Endothelial cell (in vitro differentiated cells): ENCODE measurements at places on chromosomes 11 and 22.

DNA sequence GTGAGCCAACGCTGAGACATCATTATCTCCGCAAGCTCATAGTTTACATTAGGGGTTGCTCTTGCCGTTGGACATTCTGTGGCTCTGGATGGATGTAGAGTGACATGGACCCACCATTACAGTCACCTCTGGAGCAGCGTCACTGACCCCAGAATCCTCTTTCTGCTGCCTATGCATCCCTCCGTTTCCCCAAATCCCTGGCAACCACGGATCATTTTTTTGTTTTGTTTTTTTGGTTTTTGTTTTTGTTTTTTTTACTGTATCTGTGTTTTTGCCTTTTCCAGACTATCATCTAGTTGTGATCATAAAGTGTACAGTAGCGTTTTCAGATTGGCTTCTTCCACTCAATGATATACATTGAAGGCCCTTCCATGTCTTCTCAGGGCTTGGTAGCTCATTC lies 4.0 kb downstream of the PARVB start:
- H3K27ac ChIP-seq, result no peak overlapping the region
- H3K4me1 ChIP-seq, result peaks cover 64% of the 10 kb centered on the region
- peaks cover 14% of the 10 kb centered on the region for H3K36me3 ChIP-seq

DNA sequence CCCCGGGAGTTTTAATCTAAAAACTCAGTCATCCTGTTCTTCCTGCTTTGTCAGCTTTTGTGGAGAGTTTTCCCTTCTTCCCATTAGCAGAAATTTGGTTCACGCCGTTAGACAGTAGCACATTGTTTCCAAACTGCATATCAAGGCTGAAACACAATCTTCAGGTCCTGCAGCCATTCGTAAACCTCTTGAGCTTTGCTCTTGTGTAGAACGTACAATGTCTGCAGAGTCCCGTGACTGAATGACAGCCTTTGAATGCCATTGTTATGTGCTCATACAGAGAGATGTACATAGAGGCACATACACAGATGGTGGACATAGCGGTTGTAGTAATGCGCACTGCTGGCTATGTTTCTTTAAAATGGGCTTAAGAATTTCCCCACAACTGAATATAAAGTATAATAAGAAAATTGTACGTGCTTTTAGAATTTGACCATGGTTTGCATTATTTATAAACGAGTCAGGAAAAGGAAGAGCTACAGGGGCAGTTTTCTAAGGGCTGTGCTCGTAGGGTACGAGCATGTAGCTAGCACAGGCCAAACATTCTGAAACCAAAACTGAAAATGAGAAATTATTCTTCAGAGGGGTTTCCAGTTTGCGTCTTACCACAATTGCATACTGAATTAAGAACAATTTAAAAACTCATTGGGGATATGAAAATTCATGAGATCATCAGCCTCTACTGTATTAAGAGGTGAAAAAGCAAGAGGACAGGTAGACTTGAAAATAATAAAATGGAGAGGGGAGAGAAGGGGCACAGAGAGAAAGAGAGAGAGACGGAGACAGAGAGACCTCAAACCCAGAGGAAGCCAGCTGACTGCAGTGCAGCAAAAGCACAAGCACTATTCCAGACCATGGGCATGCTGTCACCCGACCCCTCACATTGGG lies 310.1 kb downstream of the CADM1 start:
- no peaks in the 10 kb centered on the region for H3K27me3 ChIP-seq
- DNase-seq, result no peak
- H3K4me1 ChIP-seq, result peaks cover 13% of the 10 kb centered on the region
- H3K27ac ChIP-seq, result peak overlapping the region; percentile 83
- no peak overlapping the region for H3K4me3 ChIP-seq

DNA sequence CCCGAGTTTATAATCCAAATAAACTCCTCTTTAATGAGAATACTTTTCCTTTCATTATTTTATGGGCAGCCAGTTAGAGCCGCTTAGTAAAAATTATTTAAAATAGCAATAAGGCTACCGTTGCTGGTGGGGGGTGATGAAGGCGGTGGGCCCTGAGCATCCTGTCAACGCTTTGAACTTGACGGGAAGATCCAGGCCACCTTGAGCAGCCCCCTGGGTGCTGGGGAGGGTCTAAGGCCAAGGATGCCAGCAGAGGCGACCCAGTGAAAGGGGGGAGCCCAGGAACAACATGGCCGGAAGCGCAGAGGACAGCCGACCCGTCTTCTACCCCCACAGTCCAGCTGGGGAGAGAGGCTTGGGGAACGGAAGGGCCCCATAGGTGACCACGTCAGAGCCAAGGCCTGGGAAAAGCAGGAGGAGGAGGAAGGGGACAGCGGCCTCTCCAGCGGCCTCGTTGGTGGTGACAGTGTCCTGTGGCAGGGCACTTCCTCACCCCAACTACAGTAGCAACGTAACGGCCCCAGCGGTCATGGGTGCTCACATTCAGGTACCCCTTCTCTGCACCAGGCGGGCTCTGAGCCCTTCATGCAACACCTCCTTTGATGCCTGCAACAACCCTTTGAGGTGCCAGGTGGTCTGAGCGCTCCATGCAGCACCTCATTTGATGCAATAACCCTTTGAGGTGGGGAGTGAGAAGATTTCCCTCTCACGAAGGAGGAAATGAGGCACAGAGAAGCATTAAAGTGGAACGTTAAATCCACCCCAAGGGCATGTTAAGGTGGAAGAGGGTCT lies 695.3 kb downstream of the TBC1D22A start:
- peaks cover 7% of the 10 kb centered on the region for H3K36me3 ChIP-seq
- H3K27me3 ChIP-seq, result peaks cover 2% of the 10 kb centered on the region
- H3K4me3 ChIP-seq, result no peak overlapping the region
- no peak for DNase-seq
- no peak overlapping the region for H3K27ac ChIP-seq

GRCh38 chr11:12885717-12886239 lies 123.3 kb upstream of the RASSF10 start:
- H3K36me3 ChIP-seq, result peaks cover 29% of the 10 kb centered on the region
- peaks cover 19% of the 10 kb centered on the region for H3K27me3 ChIP-seq
- H3K27ac ChIP-seq, result peak overlapping the region; percentile 71
- peak overlapping the region; percentile 15 for H3K4me3 ChIP-seq

DNA sequence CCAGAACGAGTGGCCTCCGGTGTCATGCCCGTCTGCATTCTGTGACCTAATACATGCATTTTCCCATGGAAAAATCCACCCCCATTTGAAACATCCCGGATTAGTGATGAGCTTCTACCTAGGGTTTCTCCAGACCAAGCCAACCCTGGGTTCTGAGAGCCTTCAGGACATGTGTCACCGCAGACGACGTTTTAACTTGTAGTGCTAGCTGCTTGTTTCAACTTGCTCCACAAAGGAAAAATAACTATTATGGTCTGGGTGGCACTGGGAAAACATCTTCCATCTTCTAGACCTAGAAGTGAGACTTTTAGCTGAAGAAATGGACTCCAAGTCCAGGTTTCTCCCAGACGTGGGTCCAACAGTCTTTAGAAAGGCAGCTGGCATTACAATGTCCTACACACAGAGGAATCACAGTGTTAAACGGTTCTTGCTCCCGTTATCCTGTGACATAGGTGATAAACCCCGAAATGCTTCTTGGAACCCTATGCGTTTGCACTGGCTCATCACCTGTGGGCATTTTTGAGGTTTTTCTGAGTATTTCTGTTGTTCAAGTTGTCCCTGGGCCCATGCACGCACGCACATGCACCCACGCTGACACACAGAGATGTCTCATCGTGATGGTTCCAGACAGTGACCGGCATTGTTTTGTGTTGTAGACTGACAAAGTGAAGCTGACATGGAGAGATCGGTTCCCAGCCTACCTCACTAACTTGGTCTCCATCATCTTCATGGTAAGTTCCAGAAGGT lies 46.6 kb upstream of the FADD start:
- DNase-seq, result no peak
- no peak overlapping the region for H3K4me3 ChIP-seq
- peaks cover 4% of the 10 kb centered on the region for H3K27me3 ChIP-seq
- no peak overlapping the region for H3K27ac ChIP-seq

DNA sequence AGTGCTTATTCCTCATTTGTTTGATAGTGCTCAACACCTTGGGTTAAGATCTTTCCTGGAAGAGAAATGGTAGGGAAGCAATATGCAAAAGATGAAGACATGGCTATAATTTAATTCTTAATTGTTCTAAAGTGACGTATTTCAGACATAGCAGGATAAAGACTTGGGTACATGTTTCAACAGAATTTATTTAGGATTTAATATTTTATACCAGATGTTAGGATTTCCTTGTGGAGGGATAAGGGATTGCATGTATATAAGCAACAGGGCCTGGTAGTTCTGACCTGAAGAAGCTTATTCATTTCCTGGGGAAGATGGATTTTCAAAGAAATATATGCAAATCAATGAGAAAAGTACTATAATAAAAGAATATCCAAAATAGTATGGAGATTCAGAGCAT lies 163.8 kb downstream of the FAT3 start:
- H3K36me3 ChIP-seq, result no peaks in the 10 kb centered on the region
- no peaks in the 10 kb centered on the region for H3K4me1 ChIP-seq
- H3K4me3 ChIP-seq, result no peak overlapping the region
- no peak for DNase-seq
- no peak overlapping the region for H3K27ac ChIP-seq
- peaks cover 2% of the 10 kb centered on the region for H3K27me3 ChIP-seq

GRCh38 chr11:73158356-73159051 lies 16.4 kb upstream of the FCHSD2 start:
- no peak overlapping the region for H3K27ac ChIP-seq
- H3K4me1 ChIP-seq, result peaks cover 12% of the 10 kb centered on the region
- no peak overlapping the region for H3K4me3 ChIP-seq
- H3K36me3 ChIP-seq, result no peaks in the 10 kb centered on the region

DNA sequence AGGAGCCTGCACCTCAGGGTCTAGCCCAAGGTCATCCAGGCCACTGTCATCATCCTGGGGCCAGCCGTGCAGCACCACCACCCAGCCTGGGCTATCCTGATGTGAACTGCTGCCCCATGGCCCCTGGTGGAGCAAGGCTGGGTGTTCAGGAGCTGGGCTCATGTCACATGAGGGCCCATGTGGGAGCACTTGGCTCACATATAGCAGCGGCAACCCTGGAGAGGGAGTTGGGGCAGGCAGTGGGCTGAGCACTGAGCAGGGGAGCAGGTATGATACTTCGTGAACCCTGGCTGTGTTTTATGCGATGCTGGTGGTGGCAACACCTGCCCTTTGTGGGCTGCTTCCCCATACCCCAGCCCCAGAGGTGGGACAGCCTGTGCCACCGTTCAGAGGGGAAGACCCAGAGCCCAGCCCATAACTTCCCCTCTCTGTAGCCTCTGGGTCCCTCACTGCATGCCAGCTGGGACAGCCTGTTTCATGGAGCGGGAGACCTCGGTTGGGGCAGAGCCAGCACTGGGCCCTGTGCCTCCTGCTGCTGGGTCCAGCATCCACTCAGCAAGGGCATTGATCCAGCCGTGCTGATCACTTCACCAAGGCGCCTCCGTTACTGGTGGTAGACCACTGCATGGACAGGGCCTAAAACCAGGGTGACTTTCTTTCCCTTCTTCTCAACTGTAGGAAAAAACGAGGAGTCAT lies 62.5 kb upstream of the SUSD2 start:
- peaks cover 7% of the 10 kb centered on the region for H3K27me3 ChIP-seq
- H3K27ac ChIP-seq, result no peak overlapping the region
- H3K36me3 ChIP-seq, result peaks cover 19% of the 10 kb centered on the region
- no peak for DNase-seq
- H3K4me3 ChIP-seq, result no peak overlapping the region

- H3K36me3 ChIP-seq, result no peaks in the 10 kb centered on the region
- peaks cover 26% of the 10 kb centered on the region for H3K4me1 ChIP-seq
- peaks cover 5% of the 10 kb centered on the region for H3K27me3 ChIP-seq
- H3K27ac ChIP-seq, result no peak overlapping the region
These were observed 27.7 kb downstream of the MAPK1 start for GRCh38 chr22:21839765-21840140.

GRCh38 chr22:28075358-28075981 lies 156.4 kb upstream of the PITPNB start:
- H3K4me1 ChIP-seq, result peaks cover 3% of the 10 kb centered on the region
- H3K27ac ChIP-seq, result no peak overlapping the region
- H3K36me3 ChIP-seq, result peaks cover 20% of the 10 kb centered on the region
- no peaks in the 10 kb centered on the region for H3K27me3 ChIP-seq

DNA sequence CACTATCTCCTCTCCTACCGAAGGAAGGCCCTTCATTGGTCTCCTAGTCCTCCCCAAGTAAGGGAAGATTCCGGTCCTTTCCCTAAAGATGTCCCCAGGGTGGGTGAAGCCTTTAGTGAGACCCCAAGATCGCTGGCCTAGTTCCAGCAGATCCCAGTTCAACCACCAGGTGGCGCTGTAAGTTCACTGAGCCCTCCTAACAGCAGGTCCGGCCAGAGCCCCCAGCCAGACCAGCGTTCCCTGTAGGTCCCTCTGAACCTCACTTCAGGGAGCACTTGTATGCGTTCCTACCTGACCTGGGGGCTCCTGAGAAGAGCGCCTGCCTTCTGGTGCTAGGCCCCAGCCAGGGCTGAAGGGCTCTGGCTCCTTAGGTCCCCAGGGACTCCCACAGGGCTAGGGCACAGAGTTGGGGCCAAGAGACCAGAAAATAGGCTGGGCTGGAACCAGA lies 38.1 kb downstream of the LMO1 start:
- no peaks in the 10 kb centered on the region for H3K4me1 ChIP-seq
- peaks cover 9% of the 10 kb centered on the region for H3K27me3 ChIP-seq
- H3K36me3 ChIP-seq, result no peaks in the 10 kb centered on the region
- DNase-seq, result peak; percentile 86

GRCh38 chr11:76033699-76034098 lies 172.6 kb downstream of the WNT11 start:
- peaks cover 9% of the 10 kb centered on the region for H3K4me1 ChIP-seq
- peaks cover 5% of the 10 kb centered on the region for H3K36me3 ChIP-seq
- no peak overlapping the region for H3K4me3 ChIP-seq

DNA sequence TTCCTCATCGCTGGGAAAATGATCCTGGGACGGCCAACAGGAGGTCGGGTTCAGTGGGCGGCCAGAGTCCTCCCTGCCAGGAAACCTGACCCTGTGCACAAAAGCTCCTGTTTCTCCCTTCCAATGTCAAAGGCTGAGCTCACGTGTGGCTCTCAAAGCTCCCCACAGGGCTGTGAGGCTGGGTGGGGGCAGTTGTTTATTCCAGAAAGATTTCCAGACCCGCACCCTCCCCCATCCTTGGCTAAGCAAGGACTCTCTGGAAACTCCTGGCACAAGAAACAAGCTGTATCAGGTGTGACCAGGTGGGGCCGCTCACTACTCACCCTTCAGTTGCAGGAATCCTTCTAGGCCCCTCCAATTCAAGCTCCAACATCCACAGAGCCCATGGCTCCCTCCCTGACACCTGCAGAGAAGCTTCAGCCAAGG lies 131.9 kb downstream of the SHANK2 start:
- peak; percentile 54 for DNase-seq
- H3K36me3 ChIP-seq, result peaks cover 4% of the 10 kb centered on the region
- H3K27ac ChIP-seq, result no peak overlapping the region
- no peaks in the 10 kb centered on the region for H3K4me1 ChIP-seq
- H3K4me3 ChIP-seq, result no peak overlapping the region

DNA sequence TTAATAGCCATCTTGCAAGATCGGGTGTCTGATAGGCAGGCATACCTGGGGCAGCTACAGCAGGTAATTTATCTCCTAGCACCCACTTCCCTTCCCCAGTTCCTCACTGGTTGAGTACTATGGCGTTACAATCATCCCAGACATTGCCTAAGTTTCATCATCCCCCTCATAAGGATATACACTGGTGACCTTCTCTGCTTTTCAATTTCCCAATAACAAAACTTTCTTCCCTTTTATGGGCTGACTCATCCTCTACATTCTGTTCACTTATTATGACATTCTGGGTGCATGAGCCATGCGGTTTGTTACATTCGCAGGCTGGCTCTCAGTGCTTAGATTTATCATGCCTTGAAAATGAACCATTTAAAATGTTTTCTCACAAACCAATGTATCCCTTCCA lies 5.0 kb upstream of the MRPL11 start:
- H3K36me3 ChIP-seq, result peaks cover 4% of the 10 kb centered on the region
- no peaks in the 10 kb centered on the region for H3K4me1 ChIP-seq
- H3K4me3 ChIP-seq, result no peak overlapping the region
